ENCODE measurements at places on chromosomes 7 and 10. TPM values are rescaled to one million over a fixed set of nuclear protein-coding genes. Genes with fewer than 3 reads are reported as not detected.

DNA sequence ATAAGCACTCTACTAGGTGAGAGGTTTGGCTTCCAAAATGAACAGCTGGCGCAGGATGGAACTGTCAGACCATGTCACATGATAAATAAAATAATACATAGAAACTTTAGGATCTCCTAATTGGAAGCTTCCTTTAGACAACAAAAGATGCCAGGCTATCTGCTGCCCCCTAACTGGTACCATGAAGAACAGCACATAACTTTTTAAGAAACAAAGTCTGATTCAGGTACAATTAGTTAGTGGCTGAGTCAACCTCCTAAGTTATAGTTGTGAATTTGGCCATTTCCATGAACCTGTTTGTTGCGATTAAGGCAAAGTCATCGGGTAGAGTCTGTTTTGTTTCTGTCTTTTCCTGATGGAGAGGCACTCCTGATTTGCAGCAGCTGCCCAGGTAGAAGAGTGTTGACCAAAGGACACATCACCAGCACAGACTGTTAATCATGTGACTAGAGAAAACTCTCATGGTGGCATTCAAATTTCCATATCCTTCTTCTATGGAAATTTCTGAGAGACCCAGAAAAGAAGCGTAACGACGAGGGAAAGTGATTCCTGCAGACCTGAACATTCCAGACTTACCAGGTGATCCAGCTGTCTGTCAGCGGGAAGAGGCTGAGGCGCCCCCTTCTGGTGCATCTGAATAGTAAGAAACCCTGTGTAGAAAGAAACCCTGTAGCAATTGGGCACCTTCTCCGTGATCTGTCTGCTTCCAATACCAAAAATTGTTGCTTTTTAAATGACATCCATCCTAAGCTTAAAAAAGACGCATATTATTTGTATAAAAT lies 8.6 kb upstream of the INHBA start:
- DNase-seq, result no peak

Gene SP8
- total RNA-seq, result not detected

DNA sequence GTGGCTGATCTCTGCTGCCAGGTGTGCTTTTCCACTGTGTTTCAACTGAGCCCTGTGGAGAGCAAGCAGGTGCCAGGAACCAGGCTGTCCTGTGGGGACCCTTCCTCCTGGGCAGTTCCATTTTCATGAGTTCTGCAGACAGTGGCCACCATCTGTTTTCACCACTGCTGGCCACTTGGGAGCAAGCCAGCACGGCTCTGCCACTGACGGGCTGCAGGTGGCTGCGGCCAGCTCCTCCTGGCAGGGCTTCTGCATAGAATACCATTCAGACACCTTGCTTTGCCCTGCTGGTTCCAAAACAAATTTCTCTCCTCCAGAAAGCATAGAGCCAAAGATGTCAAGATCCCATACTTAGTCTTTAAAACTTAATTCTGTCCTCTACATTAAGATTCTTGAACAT lies 48.3 kb downstream of the LANCL2 start:
- no peak for DNase-seq

Gene GPR37
- 3.2 TPM for total RNA-seq

DNA sequence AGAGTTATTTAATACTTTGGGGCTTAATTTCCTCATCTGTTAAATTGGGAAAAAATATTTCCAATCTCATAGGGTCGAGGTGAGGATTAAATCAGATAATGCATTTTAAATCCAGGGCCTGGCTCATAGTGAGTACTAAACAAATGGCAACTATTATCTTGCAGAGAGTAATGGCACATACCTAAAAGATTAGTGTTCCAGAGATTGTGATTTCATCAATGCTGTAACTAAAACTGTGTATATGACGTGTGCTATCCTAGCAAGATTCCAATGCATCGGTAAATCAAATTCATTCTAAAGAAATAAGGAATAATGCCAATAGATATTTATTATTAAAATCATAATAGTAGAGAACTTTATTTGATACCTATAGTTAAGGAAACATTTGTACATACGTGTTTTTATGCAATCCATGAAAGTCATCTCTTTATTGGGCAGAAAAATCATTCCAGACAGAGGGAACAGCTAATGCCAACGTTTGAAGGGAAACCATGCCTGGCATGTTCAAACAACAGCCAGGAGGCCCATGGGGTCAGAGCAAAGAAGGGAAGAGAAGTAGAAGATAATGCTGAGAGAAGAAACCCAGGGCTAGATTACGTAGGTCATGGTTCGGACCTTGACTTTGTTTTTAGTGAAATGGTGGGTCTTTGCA lies 174.8 kb upstream of the AGR3 start:
- DNase-seq, result no peak

Gene DRGX
- total RNA-seq, result not detected

Gene HABP2
- total RNA-seq, result 0.66 TPM

DNA sequence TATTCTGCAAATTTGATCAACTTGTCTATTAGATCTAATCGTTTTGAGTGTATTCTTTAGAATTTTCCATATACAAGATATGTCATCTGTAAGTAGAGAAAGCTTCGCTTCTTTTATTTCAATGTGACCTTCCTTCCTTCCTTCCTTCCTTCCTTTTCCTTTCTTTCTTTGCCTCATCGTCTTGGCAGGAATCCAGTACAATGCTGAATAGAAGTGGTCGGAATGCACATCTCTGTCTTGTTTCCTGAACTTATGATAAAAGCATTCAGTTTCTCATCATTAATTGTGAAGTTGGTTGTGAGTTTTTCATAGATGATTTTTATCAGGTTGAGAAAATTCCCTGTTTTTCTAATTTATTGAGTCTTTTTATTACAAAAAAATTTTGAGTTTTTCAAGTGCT lies 300.7 kb upstream of the ZNF32 start:
- no peak for DNase-seq

Gene MBLAC1
- total RNA-seq, result 2.7 TPM

Gene MICU1
- total RNA-seq, result 44.3 TPM

DNA sequence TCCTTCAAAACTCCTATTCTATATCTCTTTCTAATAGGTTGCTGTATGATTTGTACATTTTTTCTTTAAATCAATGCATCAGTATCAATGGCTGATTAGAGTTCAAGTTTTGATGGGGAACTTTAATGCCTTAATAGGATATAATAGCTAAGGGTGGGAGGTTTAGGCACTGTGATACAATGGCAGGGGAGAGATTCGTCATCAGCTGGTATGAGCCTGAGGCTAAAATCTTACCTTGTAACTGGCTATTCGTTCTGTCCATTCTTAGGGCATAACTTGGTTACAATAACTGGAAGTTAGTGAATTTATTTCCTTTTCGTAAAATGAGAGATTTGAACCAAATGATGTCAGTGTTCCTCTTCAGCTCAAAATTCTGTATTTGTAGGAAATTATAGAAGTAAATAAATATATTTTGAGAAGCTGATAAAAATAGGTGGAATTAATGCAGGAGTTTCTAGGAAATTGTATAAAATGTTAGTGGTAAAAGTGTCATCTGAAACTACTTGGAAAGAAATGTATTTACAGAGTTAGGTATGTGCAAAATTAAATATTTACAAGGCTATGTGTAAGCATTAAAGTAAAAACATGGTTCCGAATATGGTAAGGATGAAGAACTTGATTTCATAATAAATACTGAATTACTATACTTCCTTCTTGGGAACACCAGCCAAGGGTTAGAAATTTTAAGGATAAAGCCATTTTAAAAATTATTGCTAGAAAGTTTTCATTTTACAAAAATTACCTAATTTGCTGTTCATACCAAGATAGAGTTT lies 27.5 kb upstream of the NAMPT start:
- DNase-seq, result no peak

DNA sequence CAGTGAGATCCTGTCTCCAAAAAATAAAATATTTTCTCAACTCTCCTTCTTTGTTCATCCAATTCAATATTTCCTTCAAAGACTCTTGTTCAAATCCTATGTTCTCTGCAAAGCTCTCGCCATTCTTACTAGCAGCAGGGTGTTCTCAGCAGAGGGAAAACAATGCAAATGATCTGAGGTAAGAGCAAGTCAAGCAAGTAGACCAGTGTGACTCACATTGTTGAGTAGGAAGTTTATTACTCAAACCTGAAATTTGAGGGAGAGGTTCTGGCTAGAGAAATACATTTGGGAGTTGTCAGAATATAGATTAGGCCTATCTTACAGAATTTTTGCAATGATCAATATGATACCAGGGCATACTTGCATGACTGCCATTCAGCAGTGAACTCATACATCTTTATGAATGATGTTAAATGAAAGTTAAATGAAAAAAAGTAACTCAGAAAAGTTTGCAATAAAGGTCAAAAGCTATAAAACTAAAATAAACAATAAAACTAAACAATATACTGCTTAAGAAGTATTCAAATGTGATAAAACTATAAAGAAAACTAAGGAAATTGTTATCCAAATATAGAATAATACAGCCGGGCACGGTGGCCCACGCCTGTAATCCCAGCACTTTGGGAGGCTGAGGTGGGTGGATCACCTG lies 5.8 kb downstream of the IDE start:
- no peak for DNase-seq

DNA sequence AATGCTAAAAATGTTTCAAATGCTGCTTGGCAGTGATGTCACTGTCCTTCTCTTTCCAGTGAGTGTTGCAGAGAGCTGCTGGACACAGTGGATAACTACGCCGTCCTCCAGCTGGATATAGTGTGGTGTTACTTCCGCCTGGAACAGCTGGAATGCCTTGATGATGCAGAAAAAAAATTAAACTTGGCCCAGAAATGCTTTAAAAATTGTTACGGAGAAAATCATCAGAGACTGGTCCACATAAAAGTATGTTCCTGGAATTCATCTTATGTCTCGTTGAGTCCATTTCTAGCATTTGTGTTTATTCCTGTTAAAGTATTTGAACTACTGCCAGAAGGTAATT lies 25.2 kb downstream of the NUB1 start:
- DNase-seq, result no peak

Gene CDK14
- total RNA-seq, result 29.8 TPM

GRCh38 chr7:24365606-24366005 lies 81.6 kb downstream of the NPY start:
- DNase-seq, result no peak

Gene SDK1
- total RNA-seq, result 3.7 TPM

Gene SYT15B
- 2.0 TPM for total RNA-seq

DNA sequence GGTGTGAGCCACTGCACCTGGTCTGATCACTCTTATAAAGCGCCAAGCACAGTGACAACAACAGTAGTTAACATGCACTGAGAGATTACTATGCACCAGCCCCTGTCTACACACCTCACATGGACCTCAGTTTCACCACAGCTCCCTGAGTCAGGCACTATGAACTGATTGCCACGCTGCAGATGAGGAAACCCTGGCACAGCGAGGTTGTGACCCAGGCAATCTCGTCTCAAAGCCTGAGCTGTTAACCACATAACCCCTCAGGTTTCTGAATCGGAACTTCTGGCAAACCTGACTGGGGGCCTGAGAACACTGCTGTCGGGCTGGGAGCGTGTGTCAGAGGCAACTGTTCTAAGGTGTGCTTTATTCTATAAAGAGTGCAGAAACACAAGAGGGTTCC lies 150.8 kb downstream of the RNF216 start:
- no peak for DNase-seq

Gene RNF148
- total RNA-seq, result 11.8 TPM

Gene RHOBTB1
- total RNA-seq, result 11.4 TPM

DNA sequence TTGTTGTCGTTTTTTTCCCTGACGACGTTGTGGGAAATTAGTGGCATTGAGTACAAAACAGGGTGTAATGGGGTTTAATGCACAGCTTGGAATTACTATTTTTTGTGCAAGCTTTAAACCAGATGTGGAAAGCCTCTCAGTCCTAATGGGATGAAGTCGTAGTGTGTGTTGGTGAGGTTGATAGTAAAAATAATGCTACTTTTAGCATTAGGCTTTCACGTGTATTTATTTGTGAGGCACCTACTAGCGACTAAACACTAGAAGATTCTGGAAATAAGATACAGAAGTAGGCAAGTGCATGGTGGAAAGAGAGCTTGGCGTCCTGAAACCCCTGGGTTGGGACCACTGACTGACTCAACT lies 588 bp upstream of the ORC5 start:
- no peak for DNase-seq

DNA sequence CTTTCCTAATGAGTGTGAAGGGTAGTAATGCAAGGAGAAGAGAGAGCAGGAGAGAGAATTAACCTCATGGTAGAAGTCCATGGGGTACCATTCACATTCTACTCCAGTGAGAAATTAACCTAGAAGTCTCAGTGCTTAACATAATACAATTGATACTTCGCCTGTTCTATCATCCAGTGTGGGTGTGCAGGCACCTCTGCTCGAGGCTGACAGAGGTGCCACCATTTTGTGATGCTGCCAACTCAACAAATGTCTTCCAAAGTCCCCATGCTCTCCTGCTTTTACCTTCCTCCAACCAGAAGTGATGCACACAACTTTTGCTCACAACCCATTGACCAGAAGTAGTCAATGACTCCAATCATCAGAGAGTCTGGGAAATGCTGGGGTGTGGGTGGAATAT lies 118.3 kb upstream of the LAMB4 start:
- no peak for DNase-seq

Measured in breast epithelium (tissue), 4 donors.